HuH-7.5 (cell line): ENCODE measurements at places on chromosomes 3 and 15.

DNA sequence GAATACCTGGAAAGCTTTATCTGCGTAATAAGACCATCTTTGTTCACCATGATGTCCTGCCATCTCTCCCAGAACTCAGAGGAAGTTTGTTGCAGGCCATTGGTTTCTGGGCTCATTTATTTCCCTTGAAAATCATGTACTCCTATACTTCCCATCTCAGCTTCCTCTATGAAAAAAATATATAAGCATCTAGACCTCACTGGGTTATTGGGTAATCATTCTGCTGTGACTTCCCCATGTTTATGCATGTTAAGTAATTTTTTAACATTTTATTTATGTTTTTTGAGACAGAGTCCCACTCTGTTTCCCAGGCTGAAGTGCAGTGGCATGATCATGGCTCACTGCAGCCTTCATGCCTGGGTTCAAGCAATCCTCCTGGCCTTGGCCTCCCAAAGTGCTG is 184.5 kb downstream of the ZPLD1 start:
- DNase-seq: no peak

- DNase-seq: no peak
Observed at GRCh38 chr15:70628549-70628896, 134.8 kb downstream of the UACA start.

DNA sequence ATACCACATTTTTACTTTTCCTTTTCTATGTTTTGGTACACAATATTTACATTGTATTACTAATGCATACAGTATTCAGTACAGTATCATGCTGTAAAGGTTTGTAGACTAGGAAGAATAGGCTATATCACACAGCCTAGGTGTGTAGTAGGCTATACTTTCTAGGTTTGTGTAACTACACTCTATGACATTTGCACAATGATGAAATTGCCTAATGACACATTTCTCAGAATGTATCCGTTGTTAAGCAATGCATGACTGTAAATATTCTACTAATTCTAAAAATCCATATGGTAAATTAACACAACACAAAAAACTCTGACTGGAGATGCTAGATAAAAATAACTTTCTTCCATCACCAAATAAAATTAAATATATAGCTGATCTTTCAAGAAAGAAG is 16.2 kb downstream of the NEDD4 start:
- DNase-seq: no peak

- DNase-seq: no peak
Observed at GRCh38 chr3:177822681-177823096, 625.4 kb upstream of the TBL1XR1 start.

DNA sequence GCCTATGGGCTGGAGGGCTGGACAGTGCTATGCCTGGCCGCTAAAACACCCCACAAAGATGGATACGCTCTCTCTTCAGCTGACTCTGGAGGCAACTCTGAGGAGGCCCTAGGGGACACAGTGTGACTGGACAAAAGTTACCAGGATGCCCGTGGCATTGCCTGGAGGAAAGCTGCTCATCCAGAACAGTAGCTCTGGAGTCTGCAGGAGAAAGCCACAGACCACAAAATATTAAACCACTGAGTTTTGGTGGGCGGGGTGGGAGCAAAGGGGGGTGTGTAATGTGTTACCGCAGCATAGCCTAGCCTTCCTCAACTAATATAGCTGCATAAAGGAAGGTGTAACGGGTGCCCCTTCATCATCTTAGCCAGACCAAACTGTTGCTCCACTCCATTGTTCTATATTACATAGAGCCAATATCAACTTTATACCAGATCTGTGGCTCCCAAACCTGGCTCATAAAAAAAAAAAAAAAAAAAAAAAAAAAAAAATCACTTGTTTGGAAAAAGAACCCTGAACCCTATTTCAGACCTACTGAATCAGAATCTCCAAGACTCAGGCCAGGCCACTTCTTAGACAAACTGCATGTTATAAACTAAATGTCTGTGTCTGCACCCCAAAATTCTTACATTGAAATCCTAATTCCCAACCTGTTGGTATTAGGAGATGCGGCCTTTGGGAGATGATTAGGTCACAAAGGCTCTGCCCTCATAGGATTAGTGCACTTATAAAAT is 132.6 kb downstream of the TNIK start:
- DNase-seq: no peak

DNA sequence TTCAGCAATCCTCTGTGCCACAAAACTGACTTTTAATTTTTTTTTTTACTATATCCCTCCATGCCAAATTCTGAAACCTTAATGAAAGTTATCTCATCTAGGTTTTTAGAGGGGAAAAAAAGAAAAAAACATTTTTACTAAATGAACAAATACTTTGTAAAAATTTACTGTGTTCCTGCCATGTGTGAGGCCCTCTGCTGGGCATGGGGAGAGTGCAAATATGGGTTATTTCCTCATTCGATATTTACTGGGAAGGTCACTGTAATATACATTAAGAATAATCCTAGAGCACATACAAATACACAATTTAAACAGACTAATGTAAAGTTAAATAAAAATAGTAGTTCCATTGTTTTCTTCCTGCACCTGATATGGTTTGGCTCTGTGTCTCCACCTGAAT is 215.0 kb downstream of the GRM7 start:
- no peak for DNase-seq

GRCh38 chr3:128804017-128804810 is 75.2 kb upstream of the ACAD9 start:
- DNase-seq: no peak

- DNase-seq: no peak
Observed at GRCh38 chr3:159971311-159971710, 17.3 kb upstream of the IL12A start.

- DNase-seq: no peak
Observed at GRCh38 chr3:107428051-107428858, 51.0 kb downstream of the CCDC54 start.

DNA sequence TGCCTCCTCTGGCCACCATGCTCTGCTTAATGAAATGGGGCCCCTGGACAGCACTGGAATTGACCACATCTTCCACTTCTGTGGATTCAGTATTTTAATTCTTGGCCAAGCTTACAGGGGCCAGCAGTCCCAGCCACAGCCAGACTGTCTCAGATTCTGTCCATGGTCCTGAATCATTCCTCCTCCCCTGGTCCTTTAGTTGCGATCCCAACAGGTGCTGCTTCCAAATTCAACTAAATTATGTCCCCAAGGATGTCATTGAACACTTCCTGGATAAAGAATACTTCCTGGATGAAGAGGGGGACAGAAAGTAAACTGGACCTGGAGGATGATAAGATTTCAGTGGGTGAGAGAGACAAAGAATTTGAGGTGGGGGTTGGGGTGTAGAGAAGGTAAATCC is 111.1 kb upstream of the FOXB1 start:
- no peak for DNase-seq

DNA sequence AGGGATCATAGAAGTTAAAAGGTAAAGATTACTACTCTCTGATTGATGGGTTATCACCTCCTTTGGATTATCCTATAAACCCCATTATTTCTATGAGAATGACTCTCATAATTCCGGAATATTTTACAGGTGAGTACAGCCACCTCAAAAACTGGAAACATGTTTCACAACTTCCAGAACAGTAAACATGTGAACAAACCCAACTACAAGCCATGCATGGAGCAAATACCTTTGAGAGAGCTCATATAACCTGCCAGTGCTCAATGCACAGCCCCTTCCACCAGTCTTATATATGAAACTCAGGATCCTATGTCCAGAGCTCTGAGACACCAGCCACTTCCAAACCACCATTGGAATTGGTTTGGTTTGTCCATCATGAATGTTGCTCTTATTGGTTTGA is 208.0 kb downstream of the MECOM start:
- DNase-seq: no peak

GRCh38 chr3:11769704-11770476 is 76.8 kb downstream of the TAMM41 start:
- DNase-seq: no peak

GRCh38 chr3:175940243-175940642 is 1081.1 kb downstream of the NAALADL2 start:
- DNase-seq: no peak

DNA sequence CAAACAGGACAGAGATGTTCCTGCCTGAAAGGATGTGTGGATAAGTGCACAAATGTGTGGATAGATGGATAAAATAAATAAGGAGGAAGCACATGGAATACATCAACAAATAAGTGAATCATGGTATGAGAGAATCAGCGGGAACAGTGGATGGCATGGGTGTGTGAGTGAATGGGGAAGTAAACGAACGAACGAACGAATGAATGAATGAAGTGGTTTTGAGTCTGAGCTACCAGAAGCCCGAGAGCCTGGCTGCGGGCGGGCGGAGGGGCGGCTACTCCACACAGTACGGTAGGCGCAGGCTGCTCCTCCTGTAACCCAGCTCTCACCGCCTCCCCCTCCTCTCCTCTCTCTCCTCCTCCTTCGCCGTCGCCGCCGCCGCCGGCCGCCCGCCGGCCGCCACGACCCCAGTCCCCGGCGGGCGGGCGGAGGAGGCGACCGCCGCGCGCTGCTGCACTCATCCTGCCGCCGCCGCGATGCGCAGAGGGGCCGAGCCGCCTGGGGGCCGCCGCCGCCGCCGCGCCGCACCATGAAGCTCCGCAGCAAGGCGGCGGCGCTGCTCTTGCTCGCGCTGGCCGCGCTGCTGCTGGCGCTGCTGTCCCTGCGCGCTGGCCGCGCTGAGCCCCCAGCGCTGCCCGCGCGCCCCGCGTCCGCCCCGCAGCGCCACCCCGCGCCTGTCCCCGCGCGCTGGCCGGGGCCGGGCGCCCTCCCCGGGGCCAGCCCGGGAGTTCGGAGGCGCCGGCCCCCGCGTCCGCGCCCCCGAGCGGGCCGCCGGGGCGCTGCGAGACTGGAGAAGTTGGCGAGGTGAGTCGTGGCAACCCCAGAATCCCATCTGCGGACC is at the start of gene GXYLT2:
TSS of gene GXYLT2 (plus strand) at position 342 of the 841 bp plus-strand sequence. CDS start at position 530, 188 bp downstream.
- DNase-seq: peak; percentile 50

- no peak for DNase-seq
Observed at GRCh38 chr3:66253790-66254620, 33.2 kb downstream of the SLC25A26 start.

DNA sequence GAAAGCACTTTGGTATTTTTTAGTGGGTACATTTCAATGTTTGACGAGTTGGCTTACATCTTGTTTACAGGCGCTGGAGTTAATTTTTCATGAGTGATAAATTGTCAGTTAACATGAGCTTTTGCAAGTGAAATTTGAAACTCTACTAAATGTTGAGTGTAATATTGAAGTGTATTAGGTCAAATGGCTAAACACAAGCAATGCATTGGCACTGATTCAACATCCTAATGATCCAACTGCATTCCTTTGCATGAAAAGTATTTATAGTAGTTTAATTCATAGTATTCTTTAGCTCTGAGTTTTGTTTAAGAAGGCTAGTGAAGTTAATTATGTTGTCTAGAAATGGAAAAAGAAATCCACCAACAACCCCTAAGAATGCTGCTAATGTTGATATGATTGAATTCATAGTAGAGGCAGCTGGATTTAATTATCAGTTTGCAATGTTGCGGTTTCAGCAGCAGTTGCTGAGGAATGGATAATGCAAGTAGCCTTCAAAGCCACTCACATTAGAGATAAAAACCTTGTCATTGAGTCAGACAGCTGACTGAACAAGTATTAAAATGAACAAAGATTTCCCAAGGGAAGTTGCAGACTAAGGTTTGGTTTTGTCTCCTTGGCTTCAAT is 245.6 kb upstream of the GOLIM4 start:
- DNase-seq: no peak

GRCh38 chr3:167861649-167862048 is 126.1 kb downstream of the SERPINI1 start:
- no peak for DNase-seq

DNA sequence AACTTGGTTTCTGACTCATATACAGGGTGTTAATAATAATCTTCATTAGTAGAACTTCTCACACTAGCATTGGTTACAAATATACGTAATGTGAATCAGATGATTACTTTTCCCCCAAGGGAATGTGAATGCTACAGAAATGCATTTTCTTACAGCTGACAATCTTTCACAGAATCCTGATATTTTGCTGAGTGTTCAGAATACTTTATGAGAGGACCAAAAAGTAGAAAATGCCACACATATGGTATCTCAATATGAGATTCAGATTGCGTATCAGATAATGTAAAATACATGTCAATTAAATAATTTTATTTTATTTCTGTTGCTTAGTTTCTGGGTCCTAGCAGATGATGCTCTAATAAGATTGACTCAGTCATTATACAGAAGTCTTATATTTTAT is 979.9 kb upstream of the GBE1 start:
- DNase-seq: no peak

GRCh38 chr3:56355570-56356185 is 112.6 kb downstream of the ERC2 start:
- DNase-seq: no peak

DNA sequence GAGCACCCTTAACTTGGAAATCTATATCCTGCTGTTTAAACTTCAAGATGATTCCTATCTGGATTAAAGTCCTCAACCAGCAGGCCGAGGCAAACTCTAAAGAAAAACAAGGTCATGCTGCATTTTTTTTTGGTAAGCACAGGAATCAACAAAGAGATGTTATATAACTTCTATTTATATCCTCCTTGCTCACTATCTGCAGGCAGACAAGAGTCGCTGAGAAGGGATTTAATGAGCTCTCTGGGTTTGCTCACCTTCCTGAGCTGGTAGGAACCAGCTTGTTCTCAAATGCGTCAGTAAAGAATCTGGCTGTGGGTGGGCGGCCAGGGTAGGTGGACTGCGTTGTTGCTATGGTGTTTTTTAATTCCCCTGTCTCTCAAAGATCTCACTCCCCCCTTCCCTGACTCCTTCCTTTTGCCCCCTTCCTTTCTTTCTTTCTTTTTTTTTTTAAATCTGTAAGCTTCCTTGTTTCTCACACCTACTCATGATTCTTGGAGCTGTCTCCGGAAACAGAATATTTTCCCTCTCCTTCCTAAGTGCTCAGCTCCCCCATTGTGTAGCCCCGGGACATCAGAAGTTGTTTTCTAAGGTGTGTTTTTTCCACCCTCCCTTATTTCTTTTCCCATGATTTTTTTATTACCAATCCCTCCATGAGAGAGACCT is 228.8 kb upstream of the BHLHE40 start:
- DNase-seq: no peak

GRCh38 chr3:46932455-46933225 is 43.9 kb downstream of the CCDC12 start:
- no peak for DNase-seq

GRCh38 chr3:77648214-77648613 is 608.3 kb downstream of the ROBO2 start:
- DNase-seq: no peak

DNA sequence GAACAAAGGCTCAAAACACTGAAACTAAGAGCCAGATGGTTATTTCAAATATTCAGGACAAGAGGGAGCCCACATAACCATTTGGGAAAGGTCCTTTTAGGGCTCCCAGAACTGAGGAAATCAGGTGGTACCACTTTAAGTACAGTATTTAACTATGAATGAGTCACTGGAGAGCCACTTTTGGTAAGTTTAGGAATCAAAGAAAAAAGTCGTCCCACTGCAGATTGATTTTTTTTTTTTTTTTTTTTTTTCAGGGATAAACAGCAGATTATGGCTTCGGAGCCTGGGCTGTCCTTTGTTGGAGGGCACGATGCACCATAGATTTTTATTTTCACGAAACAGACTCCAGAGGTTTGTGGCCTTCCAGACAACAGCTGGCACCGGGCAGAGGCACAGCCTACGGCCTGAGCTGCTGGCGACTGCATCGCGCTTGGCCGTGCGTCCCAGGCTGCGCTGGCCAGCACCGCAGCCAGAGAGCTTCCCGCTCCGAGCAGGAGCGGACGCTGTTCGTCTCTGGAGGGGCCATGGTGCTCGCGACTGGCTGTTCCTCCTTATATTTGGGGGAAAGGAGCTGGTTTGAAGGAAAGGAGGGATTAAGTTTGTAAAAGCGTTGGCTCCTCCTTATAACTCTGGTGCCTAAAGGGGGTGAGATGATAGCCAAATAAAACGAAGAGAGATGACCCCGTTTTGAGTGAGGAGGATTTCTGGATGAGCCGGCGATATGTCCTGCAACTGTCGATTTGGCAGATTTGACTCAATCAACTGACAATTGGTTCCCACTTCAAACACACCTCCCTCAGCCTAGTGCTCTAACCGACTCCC is 152.9 kb upstream of the GOLIM4 start:
- DNase-seq: no peak
